ENCODE measurements at places on chromosomes 13 and 19. TPM values are rescaled to one million over a fixed set of nuclear protein-coding genes. Genes with fewer than 3 reads are reported as not detected.

The LILRB5 gene
- 12.3 TPM for total RNA-seq

- no peak for DNase-seq
Measured at GRCh38 chr19:11560404-11561051, 1.5 kb upstream of the ELOF1 start.

DNA sequence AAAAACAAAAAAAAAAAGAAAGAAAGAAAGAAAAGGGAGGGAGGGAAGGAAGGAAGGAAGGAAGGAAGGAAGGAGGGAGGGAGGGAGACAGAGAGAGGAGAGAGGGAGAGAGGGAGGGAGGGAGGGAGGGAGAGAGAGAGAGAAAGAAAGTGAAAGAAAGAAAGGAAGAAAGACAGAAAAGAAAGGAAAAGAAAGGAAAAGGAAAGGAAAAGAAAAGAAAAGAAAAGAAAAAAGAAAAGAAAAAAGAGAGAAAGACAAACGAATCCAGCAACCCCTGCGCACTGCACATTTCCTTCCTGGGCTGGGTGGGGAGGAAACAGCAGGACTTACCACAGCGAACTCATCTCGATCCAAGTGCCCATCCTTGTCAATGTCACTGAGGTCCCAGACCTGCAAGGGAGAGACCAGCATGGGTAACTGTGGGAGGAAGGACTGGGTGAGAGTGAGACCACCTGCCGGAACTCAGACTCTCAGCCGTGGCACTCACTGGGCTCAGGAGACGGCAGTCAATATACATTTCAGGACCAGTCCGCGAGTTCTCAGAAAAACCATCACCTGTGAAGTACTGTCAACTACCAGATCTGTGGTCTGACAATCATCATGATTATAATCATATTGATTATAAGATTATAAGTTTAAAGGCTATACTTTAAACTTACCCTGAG is 43.3 kb downstream of the EPS15L1 start:
- DNase-seq, result no peak

DNA sequence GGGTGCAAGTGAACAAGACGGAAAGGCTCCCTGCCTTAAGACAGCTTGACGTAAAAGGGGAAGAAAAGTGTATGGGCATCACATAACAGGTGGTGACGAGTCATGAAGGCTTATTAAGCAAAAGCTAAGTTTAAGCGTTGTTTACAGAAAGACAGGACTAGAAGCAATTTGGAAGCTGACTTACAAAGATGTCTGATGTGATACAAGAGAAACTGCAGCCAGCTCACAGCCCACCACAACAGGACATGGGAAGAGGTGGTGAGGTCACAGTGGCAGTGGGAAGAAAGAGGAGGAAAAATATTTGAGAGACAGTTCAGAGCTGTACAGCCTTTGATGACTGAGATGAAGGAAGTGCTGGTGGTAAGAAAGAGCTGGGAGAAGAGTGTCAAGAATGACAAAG is 181.6 kb downstream of the KLF12 start:
- DNase-seq, result no peak

The METTL21C gene
- total RNA-seq, result not detected

- no peak for DNase-seq
Measured at GRCh38 chr13:34414616-34415015, 527.5 kb upstream of the NBEA start.

DNA sequence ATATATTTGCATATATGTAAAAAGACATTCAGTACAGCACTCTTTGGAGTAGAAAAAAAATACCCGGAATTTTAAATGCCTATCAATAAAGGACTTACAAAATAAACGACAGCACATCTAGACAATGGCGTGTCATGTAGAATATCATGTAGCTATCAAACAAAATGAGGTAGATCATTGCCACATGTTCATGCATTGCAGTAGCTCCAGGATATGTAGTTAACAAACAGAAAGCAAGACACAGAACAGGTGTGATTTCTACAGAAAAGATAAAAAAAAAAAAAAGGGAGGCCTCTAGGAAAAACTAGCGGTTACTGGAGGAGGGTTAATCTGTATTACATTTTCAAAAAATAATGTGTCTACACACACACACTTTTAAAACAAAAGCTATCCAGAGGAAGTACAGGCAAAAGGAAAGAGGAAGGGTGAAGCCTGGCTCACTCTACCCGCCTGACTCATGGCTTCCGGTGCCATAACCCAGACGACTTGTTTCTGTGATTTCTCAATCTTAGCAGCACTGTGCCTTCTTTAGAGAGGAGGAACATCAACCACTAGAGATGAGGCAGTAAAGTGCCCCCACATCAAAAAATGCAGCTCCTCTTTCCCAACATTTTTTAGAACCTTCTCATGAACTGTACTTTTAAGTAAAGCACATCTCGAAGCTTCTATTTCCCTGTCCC is 6.9 kb downstream of the KCTD12 start:
- DNase-seq, result no peak

- no peak for DNase-seq
Measured at GRCh38 chr13:24716446-24716845, 36.2 kb downstream of the ATP12A start.

GRCh38 chr19:48967346-48968178 is 2.5 kb downstream of the FTL start:
- no peak for DNase-seq

- no peak for DNase-seq
Measured at GRCh38 chr19:13155472-13156359, 5.5 kb downstream of the IER2 start.

DNA sequence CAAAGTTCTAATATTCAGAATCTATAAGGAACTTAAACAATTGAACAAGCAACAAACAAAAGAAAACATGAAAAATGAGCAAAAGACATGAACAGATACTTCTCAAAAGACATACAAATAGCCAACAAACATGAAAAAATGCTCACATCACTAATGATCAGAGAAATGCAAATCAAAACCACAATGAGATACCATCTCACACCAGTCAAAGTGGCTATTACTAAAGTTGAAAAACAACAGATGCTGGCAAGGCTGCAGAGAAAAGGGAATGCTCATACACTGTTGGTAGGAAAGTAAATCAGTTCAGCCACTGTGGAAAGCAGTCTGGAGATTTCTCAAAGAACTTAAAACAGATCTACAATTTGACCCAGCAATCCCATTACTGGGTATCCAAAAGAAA is 74.3 kb downstream of the CRYL1 start:
- no peak for DNase-seq

All from vagina (tissue), 2 donors.